ENCODE measurements at places on chromosomes 1 and 21.

DNA sequence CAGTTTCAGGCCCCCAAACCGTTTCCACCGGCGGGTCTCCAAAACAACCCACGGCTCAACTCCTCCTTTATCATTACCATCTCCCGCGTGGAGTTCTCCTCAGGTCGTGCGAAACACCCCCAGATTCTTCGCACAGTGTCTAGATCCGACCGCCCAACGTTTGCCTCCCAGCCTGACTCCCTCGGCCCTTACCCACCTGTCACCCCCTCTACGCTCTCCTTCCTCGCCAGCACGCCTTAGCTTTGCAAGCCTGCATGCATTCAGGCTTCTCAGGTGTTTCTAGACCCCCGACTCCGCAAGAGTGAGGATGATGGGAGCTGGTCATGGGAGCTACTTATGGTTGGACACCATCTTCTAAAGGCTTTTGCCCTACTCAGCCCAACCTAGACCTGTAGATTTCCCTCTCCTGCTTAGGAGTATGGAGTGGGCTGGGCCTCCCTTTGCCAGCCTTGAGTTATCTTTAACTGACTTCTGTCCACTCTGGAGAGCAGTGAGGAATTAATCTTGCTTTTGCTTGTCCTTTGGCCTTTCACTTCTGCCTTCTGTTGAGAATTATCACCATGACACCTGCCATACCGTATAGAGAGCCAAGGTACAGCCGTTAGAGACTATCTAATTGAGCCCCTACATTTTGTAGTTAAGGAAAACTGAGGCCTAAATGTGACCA lies 865 bp downstream of the ATP5IF1 start:
- DNase-seq: no peak

DNA sequence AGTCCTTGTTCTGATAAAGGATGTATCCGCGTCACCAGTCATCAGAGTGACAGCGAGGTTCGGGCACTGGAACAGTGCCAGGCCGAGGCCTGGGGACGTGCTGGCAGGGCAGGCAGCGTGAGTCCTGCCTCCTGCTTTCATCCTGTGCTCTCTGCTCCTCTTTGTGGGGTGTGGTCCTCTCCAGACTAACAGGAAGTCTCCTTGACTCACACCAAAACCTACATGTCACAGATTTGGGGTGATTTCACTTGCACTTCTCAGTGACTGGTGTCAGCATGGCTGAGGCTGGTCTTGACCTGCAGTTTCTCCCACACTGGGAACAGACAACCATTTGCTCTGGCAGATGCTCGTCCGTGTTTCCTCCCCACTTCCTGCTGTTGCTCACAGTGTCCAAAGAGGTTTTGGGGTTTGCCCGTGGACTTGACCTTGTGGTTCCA lies 8.8 kb upstream of the NLRP3 start:
- DNase-seq: peak; percentile 83

GRCh38 chr1:33930346-33931110 lies 66.6 kb downstream of the HMGB4 start:
- no peak for DNase-seq

DNA sequence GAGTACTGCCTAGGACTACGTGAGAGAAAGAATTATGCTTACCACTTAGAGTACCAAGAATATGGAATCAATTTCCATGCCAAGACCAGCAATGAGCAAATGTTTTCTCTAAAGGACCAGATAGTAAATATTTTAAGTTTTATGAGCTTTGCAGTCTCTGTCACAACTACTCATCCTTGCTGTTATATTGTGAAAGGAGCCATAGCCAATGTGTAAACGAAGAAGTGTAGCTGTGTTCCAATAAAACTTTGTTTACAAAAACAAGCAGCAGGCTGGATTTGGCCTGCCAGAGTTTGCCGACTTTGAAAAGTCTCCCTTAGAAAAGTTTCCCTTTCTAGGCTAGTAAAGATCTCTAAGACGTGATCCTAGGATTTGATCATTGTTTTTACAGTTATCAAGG lies 128.8 kb downstream of the PDE4B start:
- no peak for DNase-seq

DNA sequence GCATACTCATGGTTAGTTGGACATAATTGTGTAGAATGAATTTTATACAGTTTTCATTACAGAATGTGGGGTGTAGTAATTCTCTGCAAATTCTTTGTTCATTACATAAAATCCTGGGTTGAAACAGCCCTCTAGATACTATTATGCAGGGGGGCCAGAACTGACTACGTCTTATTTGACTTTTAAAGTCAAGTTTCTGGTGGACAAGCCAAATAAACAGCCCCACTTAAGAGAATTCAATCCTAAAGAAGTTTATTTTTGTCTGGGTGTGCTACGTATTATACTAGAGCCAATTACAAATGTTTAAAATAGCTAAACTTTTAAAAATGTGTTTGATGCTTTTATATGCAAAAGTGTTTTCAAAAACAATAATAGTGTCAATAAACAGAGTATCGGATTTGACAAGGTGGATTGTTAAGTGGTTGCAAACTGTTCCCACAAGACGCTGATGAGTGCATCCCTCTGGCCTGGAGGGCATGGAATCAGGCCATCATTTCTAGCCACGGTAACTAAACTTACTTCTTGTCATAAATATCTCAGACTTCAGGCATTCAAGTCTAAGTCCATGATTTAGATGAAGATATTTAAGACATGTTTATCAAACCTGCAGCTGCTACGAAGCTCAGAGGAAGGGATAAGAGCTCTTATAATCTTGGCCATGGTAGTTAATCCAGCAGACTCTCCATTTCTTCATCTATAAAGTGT lies 646.3 kb downstream of the KIF26B start:
- no peak for DNase-seq

- no peak for DNase-seq
Observed at GRCh38 chr1:40495315-40495903, 13.2 kb upstream of the EXO5 start.

DNA sequence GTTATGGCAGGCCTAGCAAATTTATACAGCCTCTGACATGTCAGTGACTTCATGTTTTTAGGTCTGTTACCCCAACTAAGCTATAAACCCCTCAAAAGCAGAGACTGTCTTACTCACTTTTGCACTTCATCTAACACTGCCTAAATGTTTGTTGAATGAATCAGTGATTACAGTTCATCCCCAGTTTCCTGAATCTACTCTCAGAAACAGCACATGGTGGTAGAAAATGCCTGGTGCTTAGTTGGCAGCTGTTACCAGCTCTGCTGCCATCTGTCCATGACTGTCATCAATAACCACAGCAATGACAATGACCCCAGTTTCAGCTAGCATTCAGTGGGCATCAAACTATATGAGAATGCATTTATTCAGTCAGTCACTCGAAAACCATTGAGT lies 110.5 kb upstream of the SERBP1 start:
- DNase-seq: no peak

- no peak for DNase-seq
Observed at GRCh38 chr1:58282623-58283387, 263.7 kb downstream of the OMA1 start.

Measured in activated CD8-positive, alpha-beta memory T cell treated with anti-CD3 and anti-CD28 coated beads, Interleukin-2, amount 50 U/mL, for 48 hours (primary cell).